ENCODE measurements at places on chromosomes 13 and 19. TPM values are rescaled to one million over a fixed set of nuclear protein-coding genes. Genes with fewer than 3 reads are reported as not detected.

- no peak for DNase-seq
These were observed 89.7 kb upstream of the MCF2L start for GRCh38 chr13:112879283-112879833.

DNA sequence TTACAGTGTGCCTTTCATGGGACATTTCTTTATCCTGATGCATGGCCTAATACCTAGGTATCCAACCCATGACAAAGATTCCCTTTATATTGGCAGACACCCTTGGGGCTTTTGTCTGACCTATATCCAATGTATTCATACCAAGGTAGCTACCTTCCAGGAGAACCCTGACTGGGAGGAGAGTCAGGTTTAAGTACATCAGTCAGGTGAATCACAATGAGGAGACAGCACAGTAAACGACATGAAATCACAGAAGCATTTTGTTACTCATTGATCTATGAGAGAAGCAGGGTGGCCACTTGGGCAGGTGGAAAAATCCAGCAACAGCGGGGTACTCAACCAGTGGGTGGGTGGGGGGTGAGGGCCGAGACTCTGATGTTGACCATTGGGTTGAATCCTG lies 527.4 kb upstream of the ATXN8OS start:
- no peak for DNase-seq

DNA sequence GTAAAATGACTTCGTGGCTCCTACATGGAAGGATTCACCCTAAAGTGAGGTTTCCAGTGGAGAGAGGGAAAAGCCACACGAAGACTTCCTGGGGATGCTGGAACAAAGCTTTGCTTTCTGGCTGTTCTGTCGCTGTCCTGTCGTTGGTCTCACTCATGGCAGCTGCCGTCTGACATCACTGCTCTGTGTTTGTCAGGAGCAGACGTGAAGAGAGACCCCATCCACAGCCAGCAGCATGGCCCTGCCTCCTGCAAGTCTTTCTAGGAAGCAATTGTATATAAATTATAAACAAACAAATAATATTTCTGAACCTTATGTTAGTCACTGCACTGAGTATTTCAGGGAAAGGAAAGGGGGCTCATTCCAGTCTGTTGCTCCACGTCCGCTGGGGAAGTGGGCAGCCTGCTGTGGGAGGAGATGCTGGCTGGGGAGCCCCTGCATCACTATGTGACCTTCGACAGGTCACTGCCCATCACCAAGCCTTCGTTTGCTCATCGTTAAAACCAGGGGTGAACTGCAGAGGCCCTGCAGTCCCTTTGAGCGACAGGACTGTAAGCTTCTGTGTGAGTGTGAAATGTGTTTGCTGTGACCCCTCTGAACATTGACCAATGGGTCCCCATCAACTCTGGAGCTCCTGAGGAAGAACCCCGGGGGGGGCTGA lies 151.0 kb downstream of the DCT start:
- DNase-seq, result no peak

DNA sequence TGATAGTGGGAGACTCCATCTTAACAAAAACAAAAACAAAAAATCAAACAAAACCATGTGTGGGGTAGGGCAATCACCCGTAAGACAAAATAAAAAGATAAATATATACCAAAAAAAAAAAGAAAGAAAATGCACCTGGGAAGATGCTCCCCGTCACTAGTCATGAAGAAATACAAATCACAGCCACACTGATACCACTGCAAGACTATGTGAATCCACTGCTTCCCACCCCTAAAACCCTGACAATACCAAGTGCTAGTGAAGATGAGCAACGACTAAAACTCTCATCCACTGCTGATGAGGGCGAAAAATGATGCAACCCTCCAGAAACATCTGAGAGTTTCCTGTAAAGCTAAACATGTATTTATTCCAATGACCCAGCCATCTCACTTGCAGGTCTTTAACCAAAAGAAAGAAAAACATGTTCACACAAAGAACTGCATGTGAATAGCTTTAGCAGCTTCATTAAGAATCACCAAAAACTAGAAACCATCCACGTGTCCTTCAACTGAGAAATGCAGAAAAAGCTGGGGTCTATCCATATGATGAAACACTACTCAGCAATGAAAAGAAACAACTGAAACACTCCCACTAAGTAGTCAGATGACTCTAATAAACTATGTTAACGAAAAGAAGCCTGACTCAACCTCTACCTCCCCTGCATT lies 31.7 kb downstream of the BRD4 start:
- peak; percentile 56 for DNase-seq

DNA sequence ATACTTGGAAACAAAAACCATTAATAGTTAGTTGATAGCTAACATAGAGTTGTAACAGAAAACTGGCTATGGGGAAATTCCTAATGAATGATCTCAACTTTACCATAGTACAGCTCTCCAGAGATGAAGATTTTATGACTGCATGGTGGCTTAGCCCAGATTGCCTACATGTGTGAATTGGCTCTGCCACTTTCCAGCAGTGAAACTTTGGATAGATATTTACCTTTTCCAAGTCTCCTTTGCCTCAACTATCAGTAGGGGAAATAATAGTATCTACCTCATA lies 161.1 kb downstream of the LACC1 start:
- no peak for DNase-seq

DNA sequence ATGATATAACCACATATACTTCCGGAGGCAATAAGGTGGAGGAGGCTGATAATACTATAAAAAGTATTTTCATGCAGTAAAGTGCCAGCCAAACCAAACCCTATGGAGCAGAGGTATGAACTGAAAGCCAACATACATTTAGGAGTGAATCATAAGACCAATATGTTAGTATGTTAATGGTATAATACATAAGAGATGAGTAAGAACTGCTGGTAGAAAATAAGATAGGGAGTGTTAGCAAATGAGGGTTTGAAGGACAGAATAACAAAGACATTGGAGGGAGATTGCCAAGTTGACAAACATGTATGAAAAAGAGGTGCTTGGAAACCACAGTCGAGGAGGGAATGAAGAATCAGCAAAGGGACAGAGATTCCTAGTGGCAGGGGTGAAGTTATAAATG lies 10.8 kb downstream of the ENOX1 start:
- DNase-seq, result no peak

LRRC63 gene
- total RNA-seq, result 0.63 TPM

ZNF714 gene
- 17.9 TPM for total RNA-seq

OR4F17 gene
- total RNA-seq, result not detected

TBXA2R gene
- total RNA-seq, result 0.36 TPM

PRR22 gene
- 2.2 TPM for total RNA-seq

NEK5 gene
- not detected for total RNA-seq
